ENCODE measurements at places on chromosomes 4 and X.
A peak's percentile ranks its signal among the peaks of the same experiment; 100 is the strongest.

DNA sequence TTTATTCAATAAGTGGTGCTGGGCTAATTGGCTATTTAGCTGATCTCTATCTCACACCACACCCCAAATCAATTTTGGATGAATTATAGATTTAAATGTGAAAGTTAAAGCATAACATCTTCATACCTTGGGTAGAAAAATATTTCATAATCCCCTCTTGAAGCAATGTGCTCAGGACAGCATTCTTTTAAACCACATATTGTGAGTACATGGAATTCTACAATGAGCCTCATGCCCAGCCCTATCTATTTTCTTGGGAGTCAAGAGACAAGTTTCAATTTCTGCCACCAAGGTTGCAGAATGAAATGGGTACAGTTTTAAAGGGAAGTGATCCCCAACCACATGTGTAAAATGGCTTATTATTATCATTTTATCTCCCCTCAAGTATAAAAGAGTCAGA lies 30.6 kb upstream of the GPRIN3 start:
- no peak for DNase-seq

- DNase-seq: no peak
Observed at GRCh38 chr4:53371049-53371448, 5.2 kb upstream of the SCFD2 start.

- peak; percentile 79 for DNase-seq
Observed at GRCh38 chrX:41184312-41184711, 99.1 kb downstream of the USP9X start.

DNA sequence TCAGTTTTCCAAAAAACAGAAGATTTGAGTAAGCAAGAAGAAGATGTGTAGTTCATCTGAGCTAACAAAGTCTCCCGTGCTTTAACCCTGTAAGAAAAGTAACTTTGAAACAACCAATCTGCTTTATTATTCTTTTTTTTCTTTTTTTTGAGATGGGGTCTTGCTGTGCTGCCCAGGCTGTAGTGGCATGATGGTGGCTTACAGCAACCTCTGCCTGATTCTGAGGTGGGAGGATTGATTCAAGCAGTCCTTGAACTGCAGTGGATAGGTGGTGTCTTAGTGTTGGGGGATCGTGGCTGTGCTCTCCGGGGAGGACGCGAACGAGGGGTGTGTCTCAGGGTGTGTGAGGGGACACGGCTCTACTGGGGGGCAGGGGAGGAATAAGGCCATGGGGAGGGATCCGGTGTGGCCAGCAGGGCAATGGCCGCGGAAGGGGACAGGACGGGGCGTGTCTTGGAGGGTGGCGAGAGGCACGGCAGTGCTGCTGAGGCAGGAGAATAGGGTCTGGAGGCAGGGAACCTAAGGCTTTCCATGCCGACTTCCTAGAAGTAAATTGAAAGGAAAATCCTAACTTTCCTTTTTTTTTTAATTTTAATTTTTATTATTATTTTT lies 2.4 kb downstream of the ARSD start:
- no peak for DNase-seq

DNA sequence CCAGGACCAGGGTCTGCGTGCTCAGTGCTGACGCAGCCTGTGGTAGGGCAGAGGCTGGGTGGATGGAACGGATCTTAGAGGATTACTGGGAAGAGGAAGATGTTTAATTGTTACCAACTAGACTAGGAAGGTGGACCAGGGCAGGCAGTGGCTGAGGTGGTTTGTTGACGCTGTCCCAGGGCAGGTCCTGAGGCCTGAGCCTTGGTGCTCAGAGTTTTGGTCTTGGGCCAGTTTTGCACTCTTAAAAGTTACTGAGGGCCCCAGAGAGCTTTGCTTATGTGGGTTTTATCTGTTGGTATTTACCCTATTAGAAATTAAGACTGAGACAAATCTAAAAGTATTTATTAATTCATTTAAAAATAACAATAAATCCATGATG lies 20.4 kb downstream of the RNF212 start:
- no peak for DNase-seq

GRCh38 chrX:121120690-121121605 lies 73.5 kb downstream of the GLUD2 start:
- no peak for DNase-seq

DNA sequence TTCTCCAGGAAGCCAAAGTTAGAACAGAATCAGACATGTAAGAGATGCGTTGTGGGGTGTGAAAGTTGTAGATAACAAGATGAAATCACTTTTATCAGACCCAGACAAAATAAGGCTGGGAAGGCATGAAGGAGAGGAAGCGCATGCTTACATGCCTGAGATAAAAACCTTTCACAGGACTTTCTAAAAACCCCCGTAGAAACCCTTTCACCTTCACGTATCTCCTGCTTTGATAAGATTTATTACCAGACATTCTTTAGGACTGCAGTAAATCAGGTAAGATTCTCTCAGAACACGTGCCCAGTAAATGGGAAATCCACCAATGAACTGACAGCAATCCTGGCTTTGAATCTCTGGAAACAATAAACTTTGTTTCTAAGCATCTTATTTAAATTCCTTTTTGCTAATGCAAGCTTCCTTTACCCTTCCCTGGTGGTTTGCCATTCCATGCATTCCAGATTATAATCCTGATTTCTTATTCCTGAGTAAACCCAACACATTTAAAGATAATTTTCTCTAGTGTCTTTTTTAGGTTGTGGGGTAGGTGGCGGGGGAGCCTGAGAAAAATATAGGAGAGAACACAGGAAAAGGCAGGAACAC lies 254.6 kb upstream of the LDB2 start:
- DNase-seq: no peak

GRCh38 chr4:168781341-168781740 lies 228.7 kb downstream of the CBR4 start:
- no peak for DNase-seq

GRCh38 chrX:9019151-9019550 lies 14.8 kb downstream of the FAM9B start:
- DNase-seq: no peak
